ENCODE measurements at places on chromosomes 5 and 9.
A peak's percentile ranks its signal among the peaks of the same experiment; 100 is the strongest.

- no peak for DNase-seq
These were observed 1.2 kb downstream of the RPS14 start for GRCh38 chr5:150448334-150448733.

- DNase-seq = no peak
These were observed 21.7 kb upstream of the FAT2 start for GRCh38 chr5:151612689-151613427.

GRCh38 chr9:25804856-25805255, 126.6 kb upstream of the TUSC1 start:
- no peak for DNase-seq

- peak; percentile 73 for DNase-seq
These were observed 50.3 kb upstream of the PSD2 start for GRCh38 chr5:139745132-139745799.

Measured in inflammatory macrophage (primary cell).